ENCODE measurements at places on chromosomes 7 and 10.

- no peak for DNase-seq
Observed at GRCh38 chr7:98617960-98618418, 904 bp downstream of the NPTX2 start.

- no peak for DNase-seq
Observed at GRCh38 chr7:33079096-33079495, 16.5 kb upstream of the NT5C3A start.

GRCh38 chr10:15311569-15312280, 59.4 kb downstream of the FAM171A1 start:
- DNase-seq: no peak

DNA sequence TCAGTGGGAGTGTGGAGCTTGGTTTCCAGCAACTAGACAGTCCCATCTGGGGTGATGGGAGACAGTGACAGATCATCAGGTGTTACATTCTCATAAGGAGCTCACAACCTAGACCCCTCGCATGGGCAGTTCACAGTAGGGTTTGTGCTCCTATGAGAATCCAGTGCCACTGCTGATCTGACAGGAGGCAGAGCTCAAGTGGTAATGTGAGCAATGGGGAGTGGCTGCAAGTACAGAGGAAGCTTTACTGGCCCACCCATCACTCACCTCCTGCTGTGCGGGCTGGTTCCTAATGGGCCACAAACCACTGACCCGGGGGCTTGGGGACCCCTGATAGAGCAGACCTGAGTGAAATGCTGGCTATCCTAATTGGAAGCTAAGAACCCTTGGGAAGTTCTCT, 242.8 kb downstream of the BAMBI start:
- DNase-seq: no peak

DNA sequence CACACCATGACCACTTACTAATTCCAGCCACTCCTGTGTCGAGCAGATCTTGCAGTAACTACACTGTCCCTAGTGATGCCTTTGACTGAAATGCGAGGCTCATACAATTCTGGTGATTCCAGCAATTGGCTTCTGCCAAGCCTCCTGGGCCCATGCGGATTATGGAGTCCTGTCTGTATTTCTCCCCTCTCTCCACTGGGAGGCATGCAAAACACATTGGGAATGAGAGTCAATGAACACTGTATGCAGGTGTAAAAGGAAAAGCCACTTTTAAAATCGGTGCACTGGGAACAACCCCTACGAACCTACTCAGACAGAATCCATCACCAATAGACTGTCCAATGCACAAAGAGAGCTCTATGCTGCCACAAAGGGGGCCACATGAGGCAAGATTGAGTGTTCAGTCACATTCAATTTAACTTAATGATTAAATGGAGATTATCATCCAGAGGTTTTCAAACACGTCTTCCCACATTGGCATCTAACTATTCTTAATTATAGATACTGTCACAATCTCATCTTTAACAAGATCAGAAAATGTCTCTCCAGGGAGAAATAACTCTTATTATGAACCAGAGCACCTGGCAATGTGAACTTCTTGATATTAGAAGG, 550.6 kb downstream of the GLRX3 start:
- DNase-seq: no peak

GRCh38 chr10:24622781-24623301, 100.8 kb downstream of the ARHGAP21 start:
- DNase-seq: no peak

Measured in hematopoietic multipotent progenitor cell treated with erythropoietin and hydrocortisone succinate and interleukin-3 and kit ligand, for 15 days (in vitro differentiated cells).